CD4-positive, alpha-beta T cell treated with Interleukin-4 for 4 hours (primary cell): ENCODE measurements at places on chromosomes 16 and 17.

DNA sequence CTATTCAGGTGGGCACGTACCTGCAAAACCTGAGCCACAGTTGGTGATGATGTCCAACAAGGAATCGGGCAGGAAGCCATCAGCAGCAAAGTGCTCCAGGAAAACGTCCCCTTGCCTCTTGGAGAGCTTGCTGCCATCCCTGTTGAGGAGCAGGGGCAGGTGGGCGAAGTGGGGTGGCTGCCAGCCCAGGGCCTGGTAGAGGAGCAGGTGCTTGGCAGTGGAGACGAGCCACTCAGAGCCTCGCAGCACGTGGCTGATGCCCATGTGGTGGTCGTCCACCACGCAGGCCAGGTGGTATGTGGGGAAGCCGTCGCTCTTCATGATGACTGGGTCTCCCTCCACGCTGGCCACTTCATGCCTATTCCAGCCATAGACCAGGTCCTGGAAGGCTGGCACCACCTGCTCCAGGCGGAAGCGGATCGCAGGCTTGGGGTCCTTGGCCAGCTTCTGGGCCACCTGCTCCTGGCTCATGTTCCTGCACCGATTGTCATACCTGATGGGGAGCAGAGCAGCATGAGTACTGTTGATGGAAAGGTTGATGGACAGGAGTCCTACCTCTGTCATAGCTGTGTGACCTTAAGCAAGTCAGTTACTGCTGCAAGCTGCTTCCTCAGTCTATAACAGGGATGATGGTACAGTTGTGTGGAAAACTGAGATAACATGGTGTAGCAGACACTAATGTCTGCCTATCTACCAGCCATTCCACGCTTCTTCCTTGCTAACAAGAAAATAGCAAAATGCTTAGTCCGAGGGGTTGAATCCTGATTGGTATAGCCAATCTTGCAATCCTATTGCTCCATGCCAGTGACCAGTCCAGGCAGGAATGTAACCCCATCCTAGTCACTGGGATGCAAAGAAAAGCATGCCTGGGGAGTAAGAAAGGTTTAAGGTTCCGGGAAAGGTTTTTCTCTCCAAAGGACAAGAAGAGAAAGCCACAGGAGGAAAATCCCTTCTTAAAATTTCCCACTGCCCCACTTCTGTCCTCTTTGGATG is 22.0 kb downstream of the EARS2 start:
- no peak for DNase-seq

DNA sequence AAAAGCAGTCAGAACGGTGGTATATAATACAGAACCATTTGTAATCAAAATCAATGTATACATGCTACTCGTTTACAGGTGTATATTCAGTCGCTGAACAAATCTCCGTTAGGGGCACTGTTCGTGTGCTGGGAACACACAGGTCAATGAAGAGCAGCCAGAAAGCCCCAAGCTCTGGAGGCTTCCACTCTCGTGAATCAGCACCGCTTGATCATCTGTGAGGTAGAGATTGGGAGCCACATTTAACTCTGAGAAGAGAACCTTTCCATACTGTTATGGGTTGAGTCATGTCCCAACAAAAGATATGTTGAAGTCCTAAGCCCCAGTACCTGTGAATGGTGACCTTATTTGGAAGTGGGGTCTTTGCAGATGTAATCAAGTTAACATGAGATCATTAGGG is 5.4 kb upstream of the CYTH1 start:
- no peak for DNase-seq

GRCh38 chr17:2416010-2416734 is 15.3 kb upstream of the MNT start:
- DNase-seq: peak; percentile 86

- DNase-seq: no peak
Observed at GRCh38 chr16:54630284-54630967, 300.2 kb upstream of the IRX5 start.

DNA sequence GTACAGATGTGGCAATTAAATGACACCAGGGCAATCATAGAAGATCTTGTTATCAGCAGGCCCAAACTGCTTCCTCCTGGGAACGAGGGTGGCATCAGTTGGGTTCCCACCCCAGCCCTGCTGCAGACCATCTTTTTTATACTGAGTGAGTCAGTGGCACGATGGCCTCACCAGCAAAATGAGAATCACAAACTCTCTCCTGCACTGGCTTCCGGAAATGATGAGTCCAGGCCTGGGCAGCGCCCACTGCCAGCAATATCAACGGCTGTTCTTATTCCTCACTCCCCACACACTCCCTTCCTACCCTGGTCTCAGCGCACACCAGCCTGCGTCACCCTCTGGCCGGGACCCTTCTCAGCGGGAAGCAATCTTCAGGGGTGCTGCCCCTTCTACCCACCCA is 340.3 kb downstream of the FOXL1 start:
- no peak for DNase-seq

DNA sequence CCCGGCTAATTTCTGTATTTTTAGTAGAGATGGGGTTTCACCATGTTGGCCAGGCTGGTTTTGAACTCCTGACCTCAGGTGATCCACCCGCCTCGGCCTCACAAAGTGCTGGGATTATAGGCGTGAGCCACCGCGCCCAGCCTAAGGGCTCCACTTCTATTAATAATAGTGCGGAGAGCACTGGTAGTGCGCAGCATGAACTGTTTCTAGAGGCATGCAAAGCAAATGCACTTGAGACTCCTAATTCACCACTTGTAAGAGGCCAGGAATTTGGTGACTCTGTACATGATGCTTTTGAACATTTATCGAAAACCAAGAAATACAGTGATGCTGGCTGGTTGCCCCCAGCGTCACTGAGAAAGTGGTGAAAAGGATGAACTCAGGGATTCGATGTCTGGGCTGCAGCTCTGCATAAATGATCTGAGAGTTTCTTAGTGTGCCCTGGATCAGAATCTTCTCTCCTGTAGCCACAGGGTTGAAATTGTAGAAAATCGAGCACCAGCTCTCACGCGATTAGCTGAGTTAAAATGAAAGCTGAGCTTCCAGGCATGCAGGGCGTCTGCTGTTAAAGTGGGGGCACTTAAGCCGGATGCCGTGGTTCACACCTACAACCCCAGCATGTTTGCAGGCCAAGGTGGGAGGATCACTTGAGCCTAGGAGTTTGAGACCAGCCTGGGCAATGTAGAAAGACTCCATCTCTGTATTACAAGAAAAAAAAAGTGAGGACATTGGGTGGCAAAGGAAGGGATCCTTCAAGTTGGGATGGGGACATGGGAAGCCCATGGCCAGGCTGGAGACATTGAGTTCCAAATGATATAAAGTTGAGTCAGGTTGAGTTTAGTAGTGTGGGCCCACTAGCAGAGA is 4.8 kb downstream of the RNF213 start:
- peak; percentile 78 for DNase-seq

GRCh38 chr16:68300734-68301459 is 9.8 kb downstream of the SLC7A6OS start:
- DNase-seq: no peak

GRCh38 chr16:18788828-18789514 is 1.2 kb downstream of the RPS15A start:
- DNase-seq: no peak

- DNase-seq: no peak
Observed at GRCh38 chr16:64089697-64090096, 1032.2 kb downstream of the CDH11 start.

- no peak for DNase-seq
Observed at GRCh38 chr16:12016291-12016947, 39.9 kb downstream of the SNX29 start.

GRCh38 chr16:13791095-13791494 is 128.9 kb upstream of the ERCC4 start:
- DNase-seq: no peak

DNA sequence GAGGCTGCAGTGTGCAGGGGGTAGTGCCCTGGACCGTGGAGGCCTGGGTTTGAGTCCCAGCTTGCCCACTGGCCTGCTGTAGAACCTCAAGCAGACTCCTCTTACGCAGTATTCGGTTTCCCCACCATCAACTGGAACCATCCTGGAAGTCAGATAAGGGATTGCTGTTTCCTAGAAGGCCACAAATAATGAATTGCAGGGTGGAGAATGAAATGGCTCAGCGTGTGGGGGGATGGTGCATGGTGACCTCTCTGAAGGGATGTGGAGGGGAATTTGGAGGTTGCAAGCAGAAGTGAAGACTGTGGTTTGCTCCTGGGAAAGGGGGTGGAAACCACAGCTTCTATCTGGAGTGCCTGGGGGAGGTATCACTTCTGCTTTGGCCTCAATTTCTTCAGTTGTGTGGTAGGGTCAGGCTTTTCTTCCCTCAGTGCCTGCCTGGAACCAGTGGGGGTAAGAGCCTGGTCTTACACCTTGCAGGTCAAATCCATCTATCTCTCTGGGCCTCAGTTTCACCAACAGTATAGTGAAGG is 1.7 kb downstream of the ADGRG5 start:
- DNase-seq: no peak

- no peak for DNase-seq
Observed at GRCh38 chr16:83343935-83344366, 463.8 kb upstream of the HSBP1 start.

DNA sequence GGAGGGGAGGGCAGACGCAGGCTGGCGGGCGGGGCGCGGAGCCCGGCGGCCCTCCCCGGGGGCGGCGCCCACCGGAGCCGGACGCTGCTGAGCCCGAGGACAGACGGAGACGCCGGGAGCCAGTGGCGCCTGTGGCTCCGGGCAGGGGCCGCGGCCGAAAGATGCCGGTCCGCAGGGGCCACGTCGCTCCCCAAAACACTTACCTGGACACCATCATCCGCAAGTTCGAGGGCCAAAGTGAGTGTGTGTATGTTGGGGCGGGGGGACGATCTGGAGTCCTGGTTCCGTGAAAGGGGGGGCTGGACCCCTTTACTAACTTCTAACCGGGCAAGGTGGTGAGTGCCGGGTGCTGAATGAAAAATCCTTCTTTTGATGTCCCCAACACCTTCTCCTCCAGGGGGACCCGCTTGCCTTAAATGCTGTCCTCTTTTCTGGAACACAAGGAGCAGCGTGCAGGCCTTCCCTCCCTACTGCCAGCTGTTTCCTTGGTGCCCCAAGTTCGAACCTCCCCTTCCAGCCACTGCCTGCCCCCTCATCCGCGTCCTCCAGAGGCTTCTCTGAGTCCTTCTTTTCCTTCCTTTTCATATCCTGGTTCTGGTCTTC is at the start of gene KCNH6:
TSS of gene KCNH6 (plus strand) at position 106 of the 603 bp plus-strand sequence. CDS start at position 162, 56 bp downstream.
- no peak for DNase-seq

DNA sequence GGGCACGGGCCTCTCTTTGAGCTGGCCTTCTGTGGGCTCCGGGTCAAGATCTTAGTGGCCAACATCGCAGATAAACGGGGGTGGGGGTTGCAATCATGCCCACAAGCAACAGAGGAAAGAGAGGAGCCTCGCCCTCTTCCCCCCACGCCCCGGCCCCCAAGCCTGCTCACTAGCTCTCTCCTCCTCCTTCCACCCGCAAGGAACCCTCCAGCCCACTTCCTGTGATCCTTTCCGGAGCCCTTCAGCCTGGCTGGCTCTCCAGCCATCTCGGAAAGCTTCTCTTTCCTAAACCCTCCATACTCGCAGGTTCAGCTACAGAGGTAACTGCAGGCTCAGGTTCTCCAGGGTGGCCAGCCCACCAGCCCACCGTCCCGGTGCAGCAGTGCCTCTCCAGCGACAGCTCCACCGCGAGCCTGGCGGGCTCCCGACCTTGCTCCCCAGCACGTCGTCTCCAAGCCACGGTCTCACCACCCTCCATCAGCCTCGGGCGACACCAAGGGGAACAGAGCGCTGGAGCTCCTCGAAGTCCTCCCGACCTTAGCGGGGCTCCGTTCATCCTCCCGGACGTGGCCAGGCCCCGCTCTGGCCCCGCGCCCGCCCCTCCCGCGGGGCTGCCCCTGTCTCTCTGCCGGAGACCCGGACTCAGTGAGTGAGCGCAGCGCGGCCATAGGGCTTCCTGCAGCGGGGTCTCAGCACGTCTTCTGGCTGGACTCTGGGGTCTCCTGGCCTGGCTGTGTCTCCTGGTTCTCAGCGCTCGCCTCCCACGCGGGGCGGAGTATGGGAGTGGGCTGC is 12.9 kb upstream of the ODF4 start:
- DNase-seq: no peak

DNA sequence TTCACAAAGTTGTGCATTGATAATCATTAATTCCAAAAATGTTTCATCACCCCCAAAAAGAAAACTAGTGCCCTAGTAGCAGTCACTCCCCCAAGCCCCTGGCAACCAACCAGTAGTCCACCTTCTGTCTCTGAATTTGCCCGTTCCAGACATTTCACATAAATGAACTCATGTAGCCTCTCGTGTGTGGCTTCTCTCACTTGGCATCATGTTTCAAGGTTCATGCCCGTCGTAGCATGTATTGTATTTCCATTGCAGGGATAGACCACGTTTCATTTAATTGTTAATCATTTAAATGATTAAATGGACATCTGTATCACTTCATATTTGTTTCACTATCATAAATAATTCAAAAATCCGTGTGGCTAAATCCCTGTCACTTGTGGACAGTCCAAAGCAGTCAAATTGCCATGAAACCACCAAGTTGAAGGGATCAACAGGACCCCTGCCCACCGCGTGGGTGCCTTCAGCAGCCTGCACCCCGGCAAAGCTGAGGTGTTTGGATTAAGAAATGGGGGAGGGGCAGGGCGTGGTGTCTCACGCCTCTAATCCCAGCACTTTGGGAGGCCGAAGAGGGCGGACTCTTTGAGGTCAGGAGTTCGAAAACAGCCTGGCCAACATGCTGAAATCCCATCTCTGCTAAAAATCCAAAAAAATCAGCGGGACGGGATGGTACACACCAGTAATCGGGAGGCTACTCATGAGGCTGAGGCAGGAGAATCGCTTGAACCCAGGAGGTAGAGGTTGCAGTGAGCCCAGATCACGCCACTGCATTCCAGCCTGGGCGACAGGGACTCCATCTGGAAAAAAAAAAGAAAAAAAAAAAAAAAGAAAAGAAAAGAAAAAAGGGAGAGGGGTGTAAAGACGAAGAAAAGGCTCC is 8.7 kb upstream of the FLYWCH2 start:
- DNase-seq: no peak

DNA sequence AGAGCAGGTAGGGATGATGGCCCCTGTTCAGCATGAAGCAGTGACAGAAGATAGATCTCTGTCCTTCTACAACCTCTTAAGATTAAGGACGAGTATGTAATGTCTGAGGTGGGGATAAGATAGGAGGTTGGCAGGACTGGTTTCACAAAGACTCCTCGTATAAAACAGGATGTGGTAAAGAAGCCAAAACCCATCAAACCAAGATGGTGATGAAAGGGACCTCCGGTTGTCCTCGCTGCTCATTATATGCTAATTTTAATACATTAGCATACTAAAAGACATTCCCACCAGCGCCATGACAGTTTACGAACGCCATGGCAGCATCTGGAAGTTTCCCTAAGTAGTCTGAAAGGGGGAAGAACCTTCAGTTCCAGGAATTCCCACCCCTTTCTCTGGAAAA is 27.3 kb downstream of the MIS12 start:
- peak; percentile 30 for DNase-seq

- DNase-seq: no peak
Observed at GRCh38 chr16:2852003-2852730, 5.8 kb downstream of the PRSS22 start.
